GDM1 (cell line): ENCODE measurements at places on chromosomes 4 and X.
A peak's percentile ranks its signal among the peaks of the same experiment; 100 is the strongest.

- no peak for DNase-seq
These were observed 77.6 kb upstream of the PCDH18 start for GRCh38 chr4:137609718-137610430.

GRCh38 chr4:40327340-40327739, 7.8 kb upstream of the CHRNA9 start:
- DNase-seq, result peak; percentile 7

DNA sequence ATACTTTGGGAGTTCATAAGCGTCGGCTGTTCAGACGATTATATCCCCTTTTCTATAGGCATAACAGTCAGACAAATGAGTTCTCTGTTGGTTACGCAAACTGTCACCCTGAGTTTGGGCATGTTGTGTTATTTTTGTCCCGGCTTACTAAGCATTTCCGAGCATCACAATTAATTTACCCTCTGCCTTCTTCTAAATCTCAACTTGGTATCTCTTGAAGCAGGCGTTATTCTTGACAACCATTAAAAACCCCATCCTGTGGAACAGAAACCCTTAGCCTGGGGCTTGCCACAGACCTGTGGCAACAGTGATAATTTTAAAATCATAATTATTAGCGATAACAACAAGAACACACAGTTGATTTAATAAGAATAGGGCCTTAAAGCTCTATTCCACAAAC, 558.7 kb downstream of the INPP4B start:
- no peak for DNase-seq

DNA sequence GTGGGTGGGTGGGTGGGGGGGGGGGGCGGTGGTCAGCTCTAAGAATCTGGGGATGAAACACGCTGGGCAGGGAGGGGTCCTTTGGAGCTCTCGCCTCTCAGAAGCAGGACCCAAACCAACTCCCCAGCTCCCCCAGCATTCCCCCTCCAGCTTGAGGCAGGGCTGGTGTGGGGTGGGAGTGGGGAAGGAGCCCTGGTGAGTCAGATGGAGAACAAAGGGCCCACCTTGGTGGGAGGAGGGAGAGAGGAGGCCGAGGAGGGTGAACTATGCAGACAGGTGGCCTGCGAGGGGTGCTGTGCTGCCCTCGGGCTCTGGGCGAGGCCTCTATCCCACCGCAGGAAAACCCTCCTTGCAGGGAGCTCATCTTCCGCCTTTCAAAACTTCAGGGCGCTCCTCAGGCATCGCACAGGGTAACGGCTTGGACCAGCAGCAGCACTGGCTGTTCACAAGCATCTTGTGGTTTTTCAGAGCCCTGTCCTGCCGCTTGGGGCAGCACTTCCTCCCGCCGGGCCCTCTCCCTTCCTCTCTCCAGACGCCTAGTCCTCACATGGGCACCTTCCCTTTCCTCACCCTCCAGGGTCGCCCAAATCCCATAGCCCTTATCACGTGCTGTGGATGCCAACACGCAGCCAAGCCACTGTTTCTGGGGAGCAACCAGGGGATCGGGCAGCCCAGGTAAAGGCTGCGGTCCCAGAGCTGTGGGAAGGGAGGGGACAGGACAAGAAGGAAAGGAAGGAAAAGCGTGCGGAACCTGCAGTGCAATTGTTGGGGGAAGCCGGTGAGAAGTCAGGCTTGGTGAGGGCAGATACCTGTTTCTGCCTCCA, 34.0 kb upstream of the GRPEL1 start:
- no peak for DNase-seq

DNA sequence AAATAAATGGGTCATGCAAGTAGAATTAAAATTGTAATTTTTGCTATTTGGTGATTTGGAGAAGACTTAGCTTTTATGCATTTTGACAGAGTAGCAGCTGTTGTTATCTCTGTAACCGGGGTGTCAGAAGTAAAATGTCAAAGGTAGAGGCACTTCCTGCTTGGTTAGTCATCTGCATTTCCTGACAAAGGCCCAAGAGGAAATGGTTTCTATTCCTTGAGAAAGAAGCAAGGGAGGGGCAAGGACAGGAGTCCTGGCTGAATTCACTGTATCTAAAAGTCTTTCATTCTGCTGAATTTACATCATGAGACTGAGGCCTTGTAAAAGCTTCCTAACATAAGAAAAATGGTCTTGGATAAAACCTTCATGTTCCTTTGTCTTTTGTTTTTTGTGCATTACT, 550.9 kb upstream of the BOD1L1 start:
- DNase-seq, result peak; percentile 47

DNA sequence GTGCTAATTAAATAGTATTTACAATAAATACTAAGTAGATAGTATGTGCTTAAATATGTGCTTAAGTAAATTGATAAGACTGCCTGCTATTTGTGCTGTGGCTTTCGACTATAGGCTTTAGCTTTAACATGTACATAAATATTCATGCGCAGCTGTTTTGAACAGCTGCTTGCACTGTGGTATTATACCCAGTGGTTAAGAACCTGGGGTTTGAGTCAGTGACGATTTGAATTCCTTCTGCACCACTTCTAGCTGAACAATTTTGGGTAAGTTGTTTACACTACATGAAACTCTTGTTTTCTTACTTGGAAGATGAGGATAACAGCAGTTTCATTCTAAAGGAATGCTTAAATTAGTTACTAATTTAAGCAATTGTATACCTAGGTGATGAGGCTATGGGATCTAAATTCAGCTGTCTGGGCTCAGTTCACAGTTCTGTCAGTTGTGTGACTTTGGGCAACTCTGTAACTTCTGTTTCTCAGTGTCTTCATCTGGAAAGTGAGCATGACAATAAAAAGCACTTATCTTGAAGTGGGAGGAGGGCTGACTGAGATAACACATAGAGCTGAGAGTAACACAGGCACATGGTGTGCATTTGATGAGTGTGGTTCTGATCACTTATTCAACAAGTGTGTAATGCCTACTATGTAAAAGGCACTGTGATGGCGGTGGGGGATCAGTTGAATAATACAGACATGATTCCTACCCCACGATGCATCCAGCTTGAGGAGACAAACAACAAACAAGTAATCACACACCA, 37.0 kb downstream of the HPGDS start:
- no peak for DNase-seq

GRCh38 chrX:56281789-56282188, 49.6 kb downstream of the KLF8 start:
- no peak for DNase-seq

DNA sequence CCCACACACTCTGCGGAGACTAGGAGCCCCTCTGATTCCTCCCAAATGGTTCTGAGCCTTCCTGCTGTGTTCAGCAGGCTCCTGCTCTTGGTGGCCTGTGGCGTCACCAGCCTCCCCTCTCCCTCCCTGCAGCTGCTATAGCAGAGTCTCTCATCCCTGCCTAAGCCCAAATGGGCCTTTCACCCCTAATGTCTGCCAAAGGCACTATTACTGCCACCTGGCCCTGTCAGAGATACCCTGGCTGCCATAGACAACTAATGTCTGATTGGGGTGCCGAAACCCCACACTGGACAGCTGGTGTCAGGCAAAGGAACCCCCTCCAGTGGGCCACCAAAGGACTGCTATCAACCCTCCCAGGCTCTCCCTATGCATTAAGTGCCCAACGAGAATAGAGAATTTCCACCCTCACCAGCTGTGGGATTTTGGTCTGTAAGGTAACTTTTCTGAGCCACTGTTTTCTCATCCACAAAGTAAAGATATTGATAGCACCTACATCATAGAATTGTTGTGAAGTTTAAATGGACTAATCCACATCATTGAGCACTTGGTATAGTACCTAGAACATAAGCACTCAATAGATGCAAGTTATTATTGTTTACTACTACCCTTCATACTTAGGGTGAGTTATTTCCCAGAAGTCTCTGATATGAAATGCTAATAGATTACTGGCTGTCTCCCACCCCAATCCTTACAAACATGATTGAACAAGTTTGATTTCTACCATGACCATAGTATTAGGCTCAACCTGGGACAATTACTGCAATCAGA, 421.3 kb downstream of the MID1IP1 start:
- DNase-seq, result no peak

DNA sequence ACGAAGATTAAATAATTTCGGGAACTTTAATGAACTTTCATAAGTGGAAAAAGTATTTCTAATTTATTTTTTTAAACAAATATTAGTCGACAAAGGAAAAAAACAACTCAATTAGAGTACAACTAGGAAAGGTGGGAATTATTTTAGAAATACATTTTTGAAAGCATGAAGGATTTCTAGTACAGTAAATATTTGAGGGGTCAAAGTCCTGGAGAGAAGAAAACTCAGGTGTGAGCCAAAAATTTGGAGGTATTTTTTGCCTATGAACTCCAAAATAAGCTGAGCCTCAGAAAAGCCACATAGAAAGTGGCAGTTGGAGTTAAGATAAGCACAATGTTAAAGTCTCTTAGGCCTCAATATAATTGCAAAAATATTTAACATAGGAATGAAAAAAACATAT, 2017.3 kb downstream of the C4orf33 start:
- DNase-seq, result no peak

GRCh38 chr4:135412213-135412612, 1210.6 kb upstream of the PABPC4L start:
- no peak for DNase-seq

GRCh38 chr4:151668689-151669402, 92.0 kb downstream of the GATB start:
- no peak for DNase-seq
